GM03348 (cell line): ENCODE measurements at places on chromosomes 12 and 14.

DNA sequence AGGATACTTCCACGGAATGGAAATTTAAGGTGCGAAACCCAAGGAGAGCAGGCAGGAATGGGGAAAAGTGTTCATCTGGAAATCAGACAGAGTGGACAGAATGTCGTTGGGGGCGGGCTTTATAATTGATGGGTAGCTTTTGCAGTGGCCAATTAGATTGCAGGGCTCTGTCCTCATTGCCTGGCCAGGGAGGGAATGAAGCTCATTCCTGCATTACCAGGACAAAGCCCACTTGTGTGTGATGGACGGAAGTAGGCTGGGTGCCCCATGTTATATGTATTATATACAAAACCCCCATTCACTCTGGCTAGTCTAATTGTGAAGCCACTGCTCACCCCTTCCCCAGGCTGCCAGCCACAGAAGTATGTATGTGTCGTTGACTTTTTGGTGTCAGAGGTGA, 23.6 kb downstream of the ZNF664 start:
- no peak for DNase-seq

GRCh38 chr12:116594325-116595038, 35.3 kb downstream of the MAP1LC3B2 start:
- no peak for DNase-seq

GRCh38 chr14:21671371-21671770, 2.2 kb downstream of the OR4E1 start:
- DNase-seq = no peak

DNA sequence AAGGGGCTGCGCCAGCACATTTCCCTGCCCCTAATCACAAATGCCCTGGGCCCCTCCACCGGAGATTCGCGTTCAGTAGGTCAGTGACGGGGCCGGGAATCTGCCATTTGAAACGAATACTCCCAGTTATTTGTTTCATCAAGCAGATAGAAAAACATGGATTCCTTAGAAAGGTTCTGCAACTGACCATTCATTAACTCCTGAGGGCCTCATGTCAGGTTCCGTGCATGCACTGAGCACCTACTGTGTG, 25.6 kb upstream of the UBC start:
- DNase-seq = no peak

DNA sequence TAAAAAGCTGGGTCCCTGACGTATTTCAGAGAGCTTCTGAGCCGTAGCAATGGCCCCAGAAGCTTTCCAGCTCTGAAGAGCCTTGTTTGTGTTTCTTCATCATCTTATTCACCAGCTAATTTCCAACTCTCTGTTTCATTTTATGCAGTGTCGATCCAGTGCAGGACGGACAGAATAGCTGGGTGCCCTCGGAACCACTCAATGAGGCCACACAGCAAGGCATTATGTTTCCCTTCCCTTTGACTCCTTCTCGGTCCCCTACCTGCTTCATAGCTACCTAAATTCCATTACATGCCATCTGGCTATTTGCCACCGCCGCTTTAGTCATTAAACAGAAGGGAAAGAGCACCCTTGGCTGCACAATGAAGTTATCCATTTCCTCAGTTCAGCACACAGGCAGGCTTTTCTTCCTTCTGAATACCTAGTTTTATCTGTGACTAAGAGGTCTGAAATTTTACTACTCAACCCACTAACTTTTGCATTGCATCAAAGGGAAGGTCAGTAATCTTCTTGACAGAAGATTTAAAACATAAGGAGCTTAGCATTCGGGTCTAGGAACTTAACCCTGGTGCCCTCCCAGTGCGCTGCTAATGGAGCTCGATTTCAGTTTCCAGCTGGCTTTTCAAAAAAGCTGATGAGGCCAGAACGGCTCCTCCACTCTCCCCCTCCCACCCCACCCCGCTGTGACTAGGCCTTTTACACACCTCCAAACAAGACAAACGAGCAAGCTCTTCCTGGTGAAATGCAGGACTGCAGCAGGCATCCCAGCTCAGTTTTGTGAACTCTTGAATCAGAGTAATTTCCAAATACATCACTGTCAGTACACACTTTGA, 176.8 kb downstream of the GXYLT1 start:
- no peak for DNase-seq

GRCh38 chr14:38012056-38012455, 195.6 kb upstream of the SSTR1 start:
- no peak for DNase-seq

DNA sequence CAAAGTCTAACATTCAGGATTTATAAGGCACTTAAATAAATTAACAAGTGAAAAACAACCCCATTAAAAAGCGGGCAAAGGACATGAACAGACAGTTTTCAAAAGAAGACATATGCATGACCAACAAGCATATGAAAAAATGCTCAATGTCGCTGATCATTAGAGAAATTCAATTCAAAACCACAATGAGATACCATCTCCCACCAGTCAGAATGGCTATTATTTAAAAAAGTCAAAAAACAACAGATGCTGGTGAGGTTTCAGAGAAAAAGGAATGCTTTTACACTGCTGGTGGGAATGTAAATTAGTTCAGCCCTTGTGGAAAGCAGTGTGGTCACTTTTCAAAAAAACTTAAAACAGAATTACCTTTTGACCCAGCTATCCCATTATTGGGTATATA, 60.7 kb upstream of the BDKRB2 start:
- no peak for DNase-seq

GRCh38 chr12:8644345-8645248, 18.0 kb downstream of the MFAP5 start:
- DNase-seq = no peak

DNA sequence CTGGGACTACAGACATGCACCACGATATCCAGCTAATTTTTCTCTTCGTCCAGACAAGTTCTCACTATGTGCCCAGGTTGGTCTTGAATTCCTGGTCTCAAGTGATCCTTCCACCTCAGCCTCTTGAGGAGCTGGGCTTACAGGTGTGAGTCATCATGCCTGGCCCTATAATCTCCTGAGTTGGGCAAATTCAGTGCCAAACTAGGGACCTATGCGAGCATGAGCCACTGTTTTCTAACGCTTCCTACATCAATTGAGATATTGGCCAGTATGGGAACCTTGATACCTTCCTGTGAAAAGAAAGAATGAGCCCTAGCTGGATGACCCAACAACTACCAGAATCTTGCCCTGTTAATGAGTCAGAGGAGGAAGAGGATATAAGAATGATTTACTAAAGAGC, 585.2 kb downstream of the C12orf50 start:
- no peak for DNase-seq

- DNase-seq = no peak
These were observed 286.5 kb downstream of the SOX5 start for GRCh38 chr12:23662966-23663365.

- no peak for DNase-seq
These were observed 422.2 kb upstream of the FOXG1 start for GRCh38 chr14:28344381-28344780.

- no peak for DNase-seq
These were observed 110.7 kb downstream of the ZFC3H1 start for GRCh38 chr12:71552728-71553501.

GRCh38 chr14:65934070-65934435, 521.5 kb downstream of the FUT8 start:
- DNase-seq = no peak

- DNase-seq = peak; percentile 92
These were observed 15.7 kb downstream of the TBX3 start for GRCh38 chr12:114668151-114668885.

DNA sequence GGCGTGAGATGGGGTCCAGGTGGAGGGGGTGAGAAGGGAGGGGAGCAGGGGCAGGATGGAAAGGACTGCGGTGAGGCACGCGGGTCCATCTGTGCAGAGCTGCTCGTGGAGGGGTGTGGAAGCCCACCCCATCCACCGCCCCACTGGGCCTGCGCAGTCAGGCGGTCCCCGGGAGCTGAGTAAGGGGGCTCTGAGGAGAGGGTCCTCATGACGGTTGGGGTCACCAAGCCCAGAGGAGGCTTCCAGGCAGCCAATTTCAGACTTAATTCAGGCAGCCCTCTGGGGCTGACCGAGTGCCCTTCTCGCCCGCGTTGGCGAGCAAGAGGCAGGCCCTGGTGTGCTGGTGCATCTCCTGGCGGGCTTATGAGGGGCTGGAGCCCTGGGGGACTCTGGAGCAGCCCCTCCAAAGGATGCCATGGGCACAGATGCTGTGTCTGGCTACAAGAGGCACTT, 115.5 kb downstream of the KIF26A start:
- no peak for DNase-seq

DNA sequence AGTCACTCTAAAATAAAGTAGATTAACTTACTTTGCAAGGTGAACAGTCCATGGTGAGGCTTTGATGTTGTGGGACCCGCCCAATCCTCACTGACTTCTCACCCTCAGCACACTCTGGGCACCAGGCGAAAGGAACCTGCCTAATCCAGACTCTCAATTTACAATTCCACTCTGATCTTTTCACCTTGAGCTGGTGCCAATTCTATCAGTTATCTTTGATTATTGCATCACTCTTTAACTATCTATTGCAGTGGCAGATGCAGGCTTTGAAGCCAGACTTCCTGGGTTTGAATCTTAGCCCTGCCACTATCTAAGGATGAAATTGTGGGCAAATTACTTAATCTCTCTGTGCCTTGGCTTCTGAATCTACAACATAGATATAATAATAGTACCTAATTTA, 18.9 kb upstream of the RASSF8 start:
- no peak for DNase-seq

DNA sequence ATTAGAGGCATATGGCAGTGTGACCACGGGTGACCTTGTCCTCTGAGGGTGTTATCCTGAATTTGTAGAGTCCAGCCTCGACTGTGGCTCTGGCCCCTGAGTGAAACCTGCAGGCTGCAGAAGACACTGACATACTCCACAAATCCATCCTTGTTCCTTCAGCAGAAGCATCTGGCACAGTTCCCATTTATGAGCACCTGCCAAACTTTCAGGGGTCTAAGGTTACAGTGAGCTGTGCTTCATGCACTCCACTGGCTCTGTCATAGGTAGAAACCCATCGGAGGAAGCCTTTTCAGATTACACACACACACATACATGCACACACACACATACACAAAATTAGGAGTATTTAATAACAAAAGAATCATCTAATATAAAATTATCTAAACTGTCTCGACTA, 13.6 kb upstream of the NUAK1 start:
- no peak for DNase-seq

GRCh38 chr12:120473807-120474615, 4.5 kb upstream of the SRSF9 start:
- DNase-seq = no peak

DNA sequence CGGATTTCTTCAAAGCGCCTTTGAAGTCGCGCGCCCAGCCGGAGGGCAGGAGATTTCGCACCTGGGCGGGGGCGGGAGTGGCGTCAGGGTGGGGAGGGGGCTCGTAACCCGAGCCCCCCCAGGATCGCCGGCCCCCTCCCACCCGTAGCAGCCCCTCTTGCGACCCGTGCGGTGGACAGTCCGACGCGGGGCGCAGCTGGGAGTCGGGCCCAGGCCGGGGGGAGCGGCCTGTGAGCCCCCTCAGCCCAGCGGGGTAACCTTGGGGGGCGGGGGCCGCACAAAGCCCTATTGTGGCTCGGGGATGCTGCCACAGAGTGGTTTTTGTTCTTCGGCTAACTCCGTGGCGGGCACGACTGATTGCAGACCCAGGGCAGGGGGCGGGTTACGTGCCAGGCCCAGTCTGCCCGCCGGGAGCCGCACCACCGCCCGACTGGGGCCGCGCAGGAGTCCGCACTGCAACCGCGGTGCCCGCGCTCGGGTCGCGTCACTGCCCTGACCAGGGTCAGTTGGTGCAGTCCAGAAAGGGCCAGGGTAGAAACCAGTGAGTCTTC, 4.2 kb upstream of the AAAS start:
- DNase-seq = peak; percentile 66

GRCh38 chr12:3336606-3337311, 154.2 kb upstream of the PRMT8 start:
- no peak for DNase-seq

GRCh38 chr12:104788840-104789271, 169.2 kb downstream of the SLC41A2 start:
- no peak for DNase-seq

DNA sequence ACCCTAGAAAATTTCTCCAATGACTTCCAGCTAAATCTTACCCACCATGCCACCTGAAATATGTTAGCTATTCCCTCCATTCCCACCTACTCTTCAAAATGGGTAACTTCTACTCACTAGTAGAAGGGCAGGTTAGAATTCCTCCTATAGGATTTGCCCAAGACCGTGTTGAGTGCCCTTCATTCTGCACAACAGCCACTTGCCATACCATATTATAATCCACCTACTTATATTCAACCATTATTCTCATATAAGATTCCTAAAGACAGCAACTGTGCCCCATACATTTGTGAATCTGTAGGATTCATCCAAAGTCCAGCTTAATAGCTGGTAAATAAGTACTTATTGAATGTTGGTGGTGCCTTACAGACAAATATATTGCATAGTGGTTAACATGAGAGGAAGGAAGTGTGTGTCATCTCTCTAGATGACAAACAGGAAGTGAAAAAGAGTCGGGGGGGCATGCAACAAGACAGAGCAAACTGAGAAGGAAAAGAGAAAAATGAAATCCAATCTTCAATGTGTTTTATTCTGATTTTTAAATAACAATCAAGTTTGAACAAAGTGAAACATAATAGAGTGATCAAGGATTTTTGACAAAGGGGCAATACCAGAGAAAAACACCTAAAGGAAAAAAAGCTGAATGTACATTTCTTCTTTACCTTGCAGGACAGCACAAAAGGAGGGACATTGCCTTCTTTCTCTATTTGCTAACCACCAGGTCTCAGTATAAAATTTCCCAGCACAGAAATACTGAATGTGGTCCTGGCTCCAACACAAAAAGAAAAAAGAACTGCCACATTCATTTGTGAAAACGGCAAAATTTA, 389.3 kb upstream of the USP15 start:
- DNase-seq = no peak

DNA sequence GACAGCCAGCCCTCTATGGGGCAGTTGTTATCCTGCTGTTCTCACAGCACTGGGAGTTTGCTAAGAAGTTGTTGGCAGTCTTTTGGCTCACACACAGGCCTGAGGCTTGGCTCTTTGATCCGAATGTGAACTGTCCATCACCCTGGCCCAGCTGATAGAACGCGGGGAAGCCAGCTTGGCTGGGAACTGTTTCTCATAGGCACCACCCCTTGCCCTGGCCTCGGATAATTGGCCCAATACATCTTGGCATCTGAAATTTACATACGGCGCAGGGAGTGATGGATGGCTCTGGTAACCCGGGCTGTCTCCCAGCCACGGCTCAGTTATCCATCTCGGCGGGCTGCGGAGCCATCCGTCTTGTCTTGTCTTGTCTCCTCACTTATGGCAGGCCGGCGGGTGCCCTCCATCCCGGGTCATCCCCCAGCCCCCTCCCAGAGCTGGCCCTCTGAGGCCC, 164.1 kb downstream of the PHETA1 start:
- no peak for DNase-seq

DNA sequence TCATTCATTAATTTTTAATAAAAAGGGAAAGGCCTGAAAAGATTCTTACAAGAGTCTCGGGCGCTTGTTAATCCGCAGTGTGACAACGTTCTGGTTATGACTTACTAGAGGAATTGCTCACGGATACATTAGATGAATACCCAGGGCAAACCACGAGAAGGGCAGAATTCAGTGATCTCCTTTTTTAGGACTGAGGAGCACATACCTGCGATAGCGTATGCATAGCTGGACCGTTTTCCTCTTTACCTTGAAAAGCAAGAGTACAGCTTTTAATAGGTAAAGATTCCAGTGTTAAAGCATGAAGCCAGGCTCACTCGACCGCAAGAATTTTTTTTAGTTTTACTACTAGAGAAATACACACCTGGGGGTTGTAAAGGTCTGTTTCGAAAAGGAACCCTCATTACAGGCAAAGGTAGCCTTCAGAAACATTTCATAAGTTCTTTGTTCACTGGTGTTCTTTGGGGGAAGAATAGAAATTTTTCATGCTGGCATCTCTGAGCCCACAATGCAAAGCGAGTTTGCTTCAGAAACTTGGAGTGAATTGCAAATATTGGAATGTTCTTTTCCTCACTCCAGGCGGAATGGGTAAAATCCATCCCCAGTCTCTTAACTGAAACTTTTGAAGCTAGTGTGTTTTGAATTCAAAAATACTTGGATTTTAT, 953 bp downstream of the MAPK1IP1L start:
- peak; percentile 33 for DNase-seq
